ENCODE measurements at places on chromosomes 7 and 10.

DNA sequence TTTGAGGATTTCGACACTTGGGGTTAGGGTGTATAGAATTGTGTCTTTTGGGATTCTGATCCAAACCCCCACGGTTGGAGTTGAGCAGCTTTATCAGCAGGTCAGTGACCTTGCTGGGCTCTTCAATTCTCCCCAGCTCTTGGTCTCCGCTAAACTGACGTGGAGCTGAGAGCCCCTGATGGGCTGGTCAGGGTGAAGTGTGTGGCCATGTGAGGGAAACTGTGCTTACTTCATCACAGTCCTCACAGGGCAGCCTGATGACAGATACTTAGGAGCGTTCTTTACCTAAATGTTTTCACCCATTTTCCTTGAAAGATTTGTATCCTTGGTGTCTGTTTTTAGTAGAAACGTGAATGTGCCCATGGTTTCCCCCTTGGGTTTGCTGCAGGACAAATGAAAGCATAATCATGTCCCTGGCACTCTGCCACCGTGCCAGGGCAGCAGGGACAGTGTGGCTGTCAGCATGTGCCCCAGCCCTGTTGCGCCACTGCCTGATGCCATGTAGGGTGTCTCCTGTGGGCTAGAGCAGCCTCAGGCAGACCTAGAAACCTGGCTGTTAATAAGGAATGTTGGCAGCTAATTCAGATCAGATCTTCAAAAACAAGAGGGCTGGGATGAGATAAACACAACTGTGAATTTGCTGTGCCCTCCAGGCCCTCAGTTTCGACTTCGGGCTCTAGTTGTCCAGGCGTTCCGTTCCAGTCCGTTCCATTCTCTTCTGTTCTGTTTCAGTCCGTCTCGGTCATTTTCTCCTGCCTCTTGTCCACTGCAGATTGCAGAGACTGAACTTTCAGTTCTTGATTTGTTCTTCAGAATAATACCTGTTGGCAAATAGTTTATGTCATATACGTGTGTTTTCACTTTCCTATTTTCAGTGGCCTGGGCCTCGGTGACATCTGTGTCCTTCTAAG, 96.8 kb downstream of the TRRAP start:
- DNase-seq, result no peak

DNA sequence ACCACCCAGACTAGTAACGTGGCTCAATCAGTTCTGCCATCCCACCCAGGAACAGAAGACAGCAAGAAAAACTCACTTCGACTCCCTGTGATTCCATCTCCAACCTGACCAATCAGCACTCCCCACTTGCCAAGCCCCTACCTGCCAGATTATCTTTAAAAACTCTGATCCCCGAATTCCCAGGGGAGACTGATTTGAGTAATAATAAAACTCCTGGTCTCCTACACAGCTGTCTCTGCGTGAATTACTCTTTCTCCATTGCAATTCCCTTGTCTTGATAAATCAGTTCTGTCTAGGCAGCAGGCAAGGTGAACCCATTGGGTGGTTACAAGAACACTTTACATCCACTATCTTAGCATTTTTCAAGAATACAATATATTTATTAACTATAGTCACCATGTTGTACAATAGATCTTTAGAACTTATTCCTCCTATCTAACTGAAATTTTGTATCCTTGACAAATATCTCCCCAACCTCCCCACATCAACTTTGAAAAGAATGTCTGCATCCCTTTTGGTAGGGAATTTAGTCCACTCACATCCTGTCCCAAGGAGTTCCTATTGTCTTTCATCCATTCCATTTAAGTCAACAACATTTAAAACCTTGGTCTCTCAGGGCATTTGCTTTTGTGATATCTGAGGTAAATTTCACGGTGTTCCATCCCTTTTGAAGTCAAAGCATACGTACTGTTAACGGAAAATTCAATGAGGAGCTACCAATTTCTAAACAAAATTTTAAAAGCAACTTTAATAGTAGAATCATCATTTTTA, 163.7 kb downstream of the MACC1 start:
- DNase-seq, result no peak

DNA sequence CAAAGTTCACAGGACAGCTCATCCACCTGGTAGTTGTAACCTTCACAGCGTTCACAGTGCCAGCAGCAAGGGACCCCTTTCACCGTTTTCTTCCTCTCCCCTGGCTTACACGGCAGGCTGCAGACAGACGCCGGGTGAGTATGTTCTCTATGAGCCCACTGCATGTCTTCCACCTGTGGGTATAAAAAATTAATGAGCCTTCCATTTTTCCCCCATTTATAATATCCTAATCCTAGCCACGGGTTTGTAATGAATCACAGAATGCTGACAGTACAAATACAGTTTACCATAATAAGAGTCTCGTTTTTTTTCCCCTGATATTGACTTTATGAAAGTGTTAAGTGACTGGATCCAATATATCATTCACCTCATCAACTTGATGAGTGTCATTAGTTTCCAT, 719.0 kb downstream of the GRM8 start:
- no peak for DNase-seq

DNA sequence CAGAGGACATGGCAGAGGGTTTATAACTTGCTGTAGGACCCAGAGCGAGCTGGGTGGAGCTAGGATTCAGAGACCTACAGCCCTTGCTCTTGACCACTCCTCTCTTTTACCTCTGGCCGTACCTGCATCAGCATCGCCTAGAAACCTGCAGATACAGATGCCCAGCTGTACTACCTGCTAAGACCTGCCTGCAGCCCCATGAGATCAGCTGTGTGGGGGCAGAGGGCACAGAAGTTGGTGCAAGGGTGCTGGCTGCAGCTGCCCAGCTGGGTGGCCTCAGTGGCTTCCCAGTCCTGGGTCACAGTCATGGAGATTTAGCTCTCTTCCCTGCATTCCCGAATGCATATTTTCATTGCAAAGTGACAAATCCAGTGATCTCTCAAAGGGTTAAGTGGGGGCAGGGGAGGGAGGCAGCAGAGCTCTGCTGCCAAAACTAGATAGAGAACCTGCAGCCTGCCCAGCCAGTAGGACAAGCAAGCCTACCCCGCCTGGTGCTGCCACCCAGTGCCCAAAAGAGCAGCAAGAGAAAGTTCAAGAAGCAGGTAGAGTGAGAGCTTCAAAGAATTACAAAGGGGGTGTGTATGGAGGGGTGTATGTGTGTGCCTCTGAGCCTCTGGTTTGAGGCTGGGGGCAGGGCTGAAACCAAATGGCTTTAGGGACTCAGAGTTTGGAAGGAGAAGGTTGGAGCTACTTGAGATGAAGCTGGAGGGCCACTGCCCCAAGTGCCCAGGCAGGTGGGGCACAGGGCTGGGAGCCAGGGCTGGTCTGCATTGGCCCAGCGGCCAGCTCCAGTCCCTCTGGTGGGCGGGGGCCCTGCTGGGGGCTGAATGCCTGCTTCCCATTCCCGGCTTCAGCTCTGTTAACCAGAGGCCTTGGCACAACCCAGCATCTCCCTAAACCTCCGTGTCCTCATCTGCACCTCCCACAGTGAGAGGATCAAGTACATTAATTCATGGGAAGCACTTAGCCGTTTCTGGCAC, 6.9 kb downstream of the FAM241B start:
- no peak for DNase-seq

- DNase-seq, result no peak
Observed at GRCh38 chr7:117986645-117987269, 113.5 kb upstream of the CTTNBP2 start.

DNA sequence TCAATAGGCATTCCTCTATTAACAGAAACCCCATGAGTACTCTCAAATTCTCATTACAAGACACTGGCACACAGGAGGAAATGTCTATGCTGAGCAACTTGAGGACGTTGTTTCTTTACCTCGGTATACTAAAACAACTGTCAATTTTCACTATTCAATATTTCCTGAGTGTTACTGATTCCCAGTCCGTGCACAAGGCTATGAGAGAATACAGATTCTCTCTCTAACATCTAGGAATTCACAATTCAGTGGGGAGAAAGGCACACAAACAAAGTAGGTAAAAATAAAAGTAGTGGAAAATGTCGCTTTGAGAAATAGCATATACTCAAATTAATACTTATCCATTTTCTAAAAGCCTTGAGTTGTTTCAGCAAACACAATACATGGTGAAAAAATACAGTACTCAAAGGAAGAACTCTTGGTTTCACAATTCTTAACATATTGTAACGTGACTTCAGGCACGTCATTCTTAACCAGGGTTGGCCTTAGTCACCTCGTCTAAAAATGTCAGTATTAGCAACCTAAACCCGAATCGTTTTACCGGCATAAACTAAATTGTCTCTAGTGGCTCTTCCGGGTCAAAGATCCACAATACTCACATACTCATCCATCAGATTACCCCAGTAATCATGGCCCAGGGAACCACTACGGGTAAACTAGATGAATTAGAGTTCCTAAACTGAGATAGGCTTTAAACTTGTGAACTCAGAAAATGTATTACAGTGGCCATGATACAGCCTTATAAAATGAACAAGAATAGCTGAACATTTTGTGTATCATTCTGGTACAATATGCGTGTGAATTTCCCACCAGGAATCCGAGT, 1.5 kb downstream of the IPMK start:
- peak; percentile 36 for DNase-seq

GRCh38 chr10:119371704-119372663, 164.6 kb downstream of the GRK5 start:
- no peak for DNase-seq

- DNase-seq, result no peak
Observed at GRCh38 chr7:39416866-39417265, 149.3 kb upstream of the YAE1 start.

DNA sequence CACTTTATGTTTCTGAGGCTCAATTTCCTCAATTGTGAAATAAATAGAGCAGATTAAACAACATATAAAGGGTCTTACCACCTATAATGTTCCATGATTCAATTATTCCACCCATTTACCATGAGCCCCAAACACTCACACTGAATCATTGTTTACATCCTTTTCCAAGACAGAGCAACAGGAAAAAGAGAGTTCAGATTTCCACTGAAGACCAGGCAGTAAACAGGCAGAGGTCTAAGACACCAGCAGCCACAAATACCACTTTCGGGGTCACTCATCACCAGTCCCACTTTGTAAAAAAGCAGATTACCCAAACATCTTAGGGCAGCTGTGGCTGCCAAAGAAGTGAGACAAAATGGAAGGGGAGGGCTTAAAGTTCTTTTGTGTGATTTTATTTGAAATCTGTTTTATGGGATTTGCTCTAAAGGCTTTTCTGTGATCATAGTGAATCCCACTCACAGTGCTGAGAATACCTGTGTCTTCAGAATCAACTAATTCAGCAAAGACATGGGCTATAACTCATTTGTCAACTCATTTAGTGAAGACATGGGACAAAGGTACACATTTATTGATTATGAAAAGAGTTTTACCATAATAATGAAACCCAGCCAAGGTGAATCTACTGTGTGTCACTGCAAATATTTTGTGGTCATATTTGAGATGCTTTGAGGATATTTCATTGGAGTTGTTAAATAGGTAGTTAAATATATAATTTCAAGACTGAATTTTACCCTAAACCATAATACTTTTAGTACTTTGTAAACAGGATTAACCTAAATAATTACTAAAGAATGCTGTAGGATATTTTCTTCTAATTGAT, 24.8 kb upstream of the DLD start:
- DNase-seq, result no peak

- peak; percentile 83 for DNase-seq
Observed at GRCh38 chr10:106935978-106936451, 228.5 kb downstream of the SORCS1 start.

DNA sequence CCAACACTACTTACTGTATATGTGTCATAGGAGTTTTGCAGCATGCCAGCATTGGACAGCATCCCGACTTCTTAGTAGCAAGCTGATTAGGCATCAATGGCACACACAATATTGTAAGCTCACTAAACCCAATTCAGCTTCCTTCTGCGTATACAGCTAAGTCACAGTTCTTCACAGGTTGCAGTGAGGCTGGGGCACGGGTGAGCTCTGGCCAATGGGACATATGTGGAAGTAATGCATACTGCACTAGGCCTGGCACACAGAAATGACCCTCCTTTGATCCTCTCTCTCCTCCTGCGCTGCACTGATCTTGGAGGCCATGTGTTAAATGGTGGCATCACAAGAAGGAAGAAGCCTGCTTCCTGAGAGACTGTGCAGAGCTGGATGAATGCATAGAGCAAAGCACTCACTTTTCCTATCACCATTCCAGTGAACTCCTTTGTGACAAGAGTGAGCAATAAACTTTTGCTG, 11.9 kb downstream of the RAB11FIP2 start:
- DNase-seq, result no peak

GRCh38 chr10:2825841-2826240, 241.5 kb upstream of the PFKP start:
- no peak for DNase-seq

GRCh38 chr7:23373151-23374004, 74.2 kb downstream of the MALSU1 start:
- peak; percentile 69 for DNase-seq

GRCh38 chr10:19730907-19731217, 85.4 kb upstream of the PLXDC2 start:
- no peak for DNase-seq

DNA sequence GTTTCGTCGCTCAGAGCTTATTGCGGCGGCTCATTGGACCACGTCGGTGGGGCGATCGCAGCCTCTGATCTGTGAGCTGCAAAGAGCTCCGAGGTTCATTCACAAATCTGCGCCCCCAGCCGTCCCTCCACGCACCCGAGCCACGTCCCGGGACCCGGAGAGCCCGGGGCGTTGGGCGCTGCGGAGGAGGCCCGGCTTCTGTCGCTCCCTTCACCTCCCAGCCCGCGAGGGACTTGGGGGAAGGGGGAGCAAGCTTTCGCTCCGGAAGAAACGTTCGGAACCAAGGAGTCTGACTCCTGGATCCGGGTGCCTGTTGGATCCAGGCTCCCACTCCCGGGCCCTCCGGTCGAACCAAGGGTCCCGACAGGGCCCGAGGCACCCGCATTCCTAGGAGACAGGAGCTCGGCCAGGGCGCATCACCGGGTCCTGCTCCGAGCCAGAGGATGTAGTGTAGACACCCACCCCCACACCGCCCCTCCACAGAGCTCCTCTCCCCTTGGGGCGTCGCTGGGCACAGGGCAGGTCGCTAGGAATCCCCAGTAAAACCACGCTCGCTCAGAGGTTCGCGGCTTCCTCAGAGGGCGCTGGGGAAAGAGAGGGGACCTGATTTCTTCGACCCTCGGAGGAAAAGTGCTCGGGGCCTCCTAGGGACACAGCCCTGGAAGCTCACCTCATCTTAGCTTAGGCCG, 7.9 kb upstream of the EN2 start:
- no peak for DNase-seq

GRCh38 chr7:17146621-17147020, 151.8 kb upstream of the AHR start:
- no peak for DNase-seq

- no peak for DNase-seq
Observed at GRCh38 chr7:29924684-29925083, 64.9 kb downstream of the SCRN1 start.
